ENCODE measurements at places on chromosomes 3 and 15. TPM values are rescaled to one million over a fixed set of nuclear protein-coding genes. Genes with fewer than 3 reads are reported as not detected.

The TUSC7 gene
- total RNA-seq, result not detected

The CD80 gene
- 0.35 TPM for total RNA-seq

DNA sequence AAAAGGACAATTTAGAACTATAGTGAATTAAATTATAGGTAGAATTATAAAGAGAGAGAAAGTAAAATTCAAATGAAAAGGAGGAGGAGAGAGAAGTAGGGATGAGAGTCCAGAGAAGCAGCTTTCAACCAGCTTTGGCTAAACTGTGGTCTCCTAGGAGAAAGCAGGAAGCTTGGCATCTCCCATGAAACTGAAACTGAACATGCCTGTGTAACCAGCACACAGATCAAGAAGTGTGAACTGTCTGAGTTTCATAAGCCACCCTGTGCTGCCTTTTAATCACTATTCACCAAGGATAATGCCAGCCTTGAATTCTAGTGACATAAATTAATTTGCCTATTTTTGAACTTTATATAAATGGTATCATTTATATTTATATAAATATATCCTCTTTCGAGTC, 128.5 kb downstream of the MYRIP start:
- H3K4me3 ChIP-seq, result no peak overlapping the region
- H3K27ac ChIP-seq, result no peak overlapping the region
- H3K36me3 ChIP-seq, result no peaks in the 10 kb centered on the region
- no peaks in the 10 kb centered on the region for H3K27me3 ChIP-seq

The PPM1M gene
- 5.7 TPM for total RNA-seq

- H3K4me3 ChIP-seq, result no peak overlapping the region
- H3K4me1 ChIP-seq, result no peaks in the 10 kb centered on the region
- H3K27me3 ChIP-seq, result no peaks in the 10 kb centered on the region
- no peak overlapping the region for H3K27ac ChIP-seq
- H3K36me3 ChIP-seq, result no peaks in the 10 kb centered on the region
Observed at GRCh38 chr15:64930778-64931371, 19.2 kb downstream of the ANKDD1A start.

- H3K4me1 ChIP-seq, result peaks cover 18% of the 10 kb centered on the region
- DNase-seq, result no peak
- H3K4me3 ChIP-seq, result no peak overlapping the region
- no peak overlapping the region for H3K27ac ChIP-seq
Observed at GRCh38 chr15:64456634-64457108, 3.7 kb upstream of the ZNF609 start.
